ENCODE measurements at places on chromosomes 1 and 21.

GRCh38 chr1:107378426-107378825 is 237.6 kb downstream of the NTNG1 start:
- DNase-seq = no peak

DNA sequence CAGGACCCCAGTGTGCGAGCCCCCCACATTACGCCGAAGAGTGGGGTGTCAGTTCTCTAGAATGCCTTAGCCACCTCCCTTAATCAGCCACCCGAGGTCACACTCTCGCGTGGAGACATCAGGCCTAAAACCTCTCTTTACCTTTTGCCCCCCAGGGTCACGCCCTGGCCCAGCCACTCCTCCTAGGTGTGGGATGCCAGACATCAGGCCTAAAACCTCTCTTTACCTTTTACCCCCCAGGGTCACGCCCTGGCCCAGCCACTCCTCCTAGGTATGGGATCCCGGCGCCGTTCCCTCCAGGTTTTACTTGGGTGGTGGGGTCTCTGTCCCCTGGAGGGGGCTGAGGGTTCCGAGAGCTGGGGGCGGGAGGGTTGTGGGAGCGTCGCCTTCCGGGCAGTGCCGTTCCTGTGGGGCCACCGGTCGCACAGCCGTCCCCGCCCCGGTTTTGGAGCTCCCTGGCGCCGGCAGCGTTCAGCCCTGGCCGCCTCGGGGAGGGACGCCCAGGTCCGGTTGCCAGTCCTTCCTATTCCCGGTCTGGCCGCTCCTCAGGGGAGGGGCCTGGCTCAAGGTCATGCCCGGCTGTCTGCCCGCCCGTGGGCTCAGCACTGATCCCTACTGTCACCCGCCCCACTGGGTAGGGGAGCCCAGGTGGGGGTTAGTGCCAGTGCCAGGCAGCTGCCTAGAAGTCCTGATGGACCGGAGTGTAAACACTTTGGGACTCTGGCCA is 882 bp downstream of the VPS13D start:
- no peak for DNase-seq

- no peak for DNase-seq
These were observed 26.9 kb downstream of the IGSF21 start for GRCh38 chr1:18134324-18135046.

- DNase-seq = no peak
These were observed 26.1 kb upstream of the LAMC2 start for GRCh38 chr1:183159960-183160359.

DNA sequence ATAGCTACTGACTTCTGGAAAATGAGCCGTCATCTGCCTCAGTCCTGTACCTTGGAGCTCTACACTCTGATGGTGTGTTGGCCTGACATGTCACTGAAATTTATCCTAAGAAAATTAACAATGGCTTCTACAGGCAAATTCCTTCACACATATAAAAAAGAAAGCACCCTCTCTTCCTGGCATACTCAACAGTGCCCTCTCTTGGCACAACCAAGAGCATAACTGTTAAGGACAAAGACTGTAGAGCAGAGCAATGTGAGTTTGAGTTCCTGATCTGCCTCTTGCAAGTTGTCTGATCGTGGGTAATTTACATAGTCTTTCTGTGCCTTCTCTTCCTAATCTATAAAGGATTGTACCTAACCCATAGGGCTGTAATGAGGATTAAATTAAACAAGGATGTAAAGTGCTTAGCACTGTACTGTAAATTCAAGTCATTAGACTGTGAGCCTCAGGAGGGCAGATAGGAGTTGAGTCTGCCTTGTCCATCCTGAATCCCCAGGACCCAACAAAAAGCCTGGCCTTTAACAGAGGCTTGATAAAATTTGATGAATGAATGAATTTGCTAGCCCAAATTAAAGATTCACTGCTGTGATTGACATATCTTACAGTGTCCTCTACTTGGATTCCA is 83.5 kb downstream of the SYF2 start:
- DNase-seq = no peak

GRCh38 chr1:119617751-119618691 is 30.0 kb downstream of the ZNF697 start:
- peak; percentile 43 for DNase-seq

- DNase-seq = no peak
These were observed 8.0 kb downstream of the SYT6 start for GRCh38 chr1:114145504-114146151.

GRCh38 chr1:6245869-6246496 is 2.0 kb downstream of the HES3 start:
- DNase-seq = peak; percentile 84

DNA sequence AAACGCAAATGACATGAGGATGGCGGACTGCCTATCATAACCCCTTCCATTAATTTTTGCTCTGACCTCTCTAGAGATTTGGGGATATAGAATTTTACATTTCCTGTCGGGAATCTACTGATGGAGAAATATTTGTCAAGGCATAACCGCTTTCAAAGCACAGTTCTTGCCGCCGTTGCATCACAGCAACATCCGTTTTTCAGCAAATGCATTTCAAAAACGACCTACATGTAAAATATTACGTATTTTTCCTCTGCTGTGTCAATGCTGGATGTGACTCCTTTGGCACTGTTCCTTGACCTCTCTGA is 4.9 kb downstream of the MIER1 start:
- DNase-seq = no peak
